T-helper 2 cell (primary cell): ENCODE measurements at places on chromosomes 5 and 9.

GRCh38 chr9:90915693-90916092 lies 114.1 kb downstream of the SYK start:
- peak; percentile 58 for DNase-seq

- no peak for DNase-seq
Observed at GRCh38 chr5:6705088-6705487, 8.1 kb upstream of the TENT4A start.

GRCh38 chr9:77435277-77435676 lies 212.8 kb downstream of the GNA14 start:
- no peak for DNase-seq

- no peak for DNase-seq
Observed at GRCh38 chr9:77756449-77756848, 108.3 kb upstream of the GNA14 start.

DNA sequence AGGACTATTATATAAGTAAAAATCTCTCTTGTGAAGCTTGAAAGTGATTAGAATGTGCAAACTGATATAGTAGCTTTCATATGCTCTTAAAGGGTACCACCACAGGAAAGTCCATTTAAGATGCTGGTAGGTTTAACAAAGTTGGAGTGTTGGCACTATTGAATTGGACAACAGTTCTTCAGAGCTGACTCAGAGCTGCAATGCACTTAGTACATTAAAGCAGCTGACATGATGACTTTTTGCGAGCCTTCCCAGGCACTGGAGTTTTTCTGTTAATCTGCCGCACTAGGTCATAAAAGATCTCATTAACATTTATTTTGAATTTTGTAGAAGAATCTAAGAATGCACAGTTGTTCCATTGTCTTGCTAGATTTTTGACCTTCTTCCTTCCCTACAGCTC lies 243.8 kb downstream of the ADAMTSL1 start:
- DNase-seq, result no peak
